ENCODE measurements at places on chromosomes 13 and 19.

DNA sequence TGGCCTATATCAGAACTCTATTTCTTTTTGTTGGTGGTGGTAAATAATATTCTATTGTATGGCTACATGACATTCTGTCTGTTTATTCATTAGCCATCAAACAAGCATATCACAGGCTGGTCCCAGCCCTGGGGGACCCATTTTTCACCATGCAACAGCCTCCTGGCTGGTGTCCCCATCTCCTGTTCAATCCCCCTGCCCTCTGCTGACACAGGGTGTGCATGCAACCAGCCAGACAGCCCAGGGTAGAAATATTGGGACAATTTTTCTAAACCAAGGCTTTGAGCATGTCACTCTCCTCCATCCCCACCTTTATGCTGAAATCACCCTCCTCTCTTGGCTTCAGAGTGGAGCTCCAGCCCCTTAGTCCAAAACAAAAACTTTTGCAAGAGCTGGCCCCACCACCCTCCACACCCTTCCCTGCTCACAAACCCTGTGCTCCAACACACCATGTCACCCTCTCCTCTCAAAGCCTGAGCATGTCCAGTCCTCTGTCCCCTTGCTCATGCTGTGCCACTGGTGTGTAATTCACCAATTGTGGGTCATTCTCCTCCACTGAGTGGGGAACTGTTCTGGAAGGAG is 153.0 kb upstream of the UQCRFS1 start:
- no peak for DNase-seq

- DNase-seq = no peak
These were observed 14.8 kb downstream of the TFDP1 start for GRCh38 chr13:113599391-113599790.

DNA sequence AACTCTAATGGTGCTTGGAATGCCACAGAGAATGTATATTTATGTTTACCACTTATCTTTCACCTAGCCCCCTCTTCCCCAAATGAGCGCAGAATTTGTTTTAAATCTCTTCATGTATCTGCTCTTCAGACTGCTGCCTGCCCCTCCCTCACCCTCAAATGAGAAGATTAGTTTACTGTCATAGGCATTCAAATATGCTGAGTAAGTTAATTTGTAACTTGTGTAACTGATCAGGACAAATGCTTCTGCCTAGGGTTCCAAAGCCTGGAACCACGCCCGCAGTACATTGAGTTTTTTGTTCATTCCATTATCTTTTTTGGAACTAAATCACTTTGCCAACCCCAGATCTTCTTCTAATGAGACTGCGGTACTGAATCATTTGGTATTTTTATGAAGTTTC is 74.5 kb downstream of the ATP8A2 start:
- no peak for DNase-seq

GRCh38 chr13:112951674-112952371 is 17.2 kb upstream of the MCF2L start:
- DNase-seq = no peak

DNA sequence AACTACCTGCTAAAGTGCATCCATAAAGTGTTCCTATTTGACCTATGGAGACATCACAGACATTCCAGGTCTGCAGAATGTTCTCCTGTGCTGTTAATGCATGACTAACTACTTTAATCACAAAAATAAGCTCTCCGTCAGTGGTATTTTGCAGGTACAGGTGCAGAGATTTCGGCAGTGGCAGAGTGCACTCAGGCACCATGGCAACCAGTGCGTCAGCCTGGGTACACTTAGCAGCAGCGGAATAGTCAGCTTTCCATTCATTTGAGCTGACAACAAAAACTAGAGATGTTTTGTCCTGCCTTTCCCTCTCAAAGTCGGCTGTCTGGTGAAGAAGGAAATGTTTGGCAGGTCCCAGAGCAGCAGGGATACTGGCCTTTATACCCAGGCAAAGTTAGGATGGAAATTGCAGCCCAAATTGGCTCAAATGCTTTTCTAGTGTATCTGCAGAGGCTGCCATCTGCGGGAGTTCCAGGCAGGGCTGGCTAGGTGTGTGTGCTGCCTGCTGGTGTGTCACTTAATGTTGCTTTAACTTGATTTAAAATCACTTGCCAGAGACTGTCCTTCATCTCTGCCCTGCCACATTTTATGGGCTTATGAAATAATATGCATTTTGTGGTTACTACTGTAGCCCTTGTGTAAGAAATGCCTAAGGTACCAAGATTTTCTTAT is 195.8 kb downstream of the RAP2A start:
- no peak for DNase-seq

DNA sequence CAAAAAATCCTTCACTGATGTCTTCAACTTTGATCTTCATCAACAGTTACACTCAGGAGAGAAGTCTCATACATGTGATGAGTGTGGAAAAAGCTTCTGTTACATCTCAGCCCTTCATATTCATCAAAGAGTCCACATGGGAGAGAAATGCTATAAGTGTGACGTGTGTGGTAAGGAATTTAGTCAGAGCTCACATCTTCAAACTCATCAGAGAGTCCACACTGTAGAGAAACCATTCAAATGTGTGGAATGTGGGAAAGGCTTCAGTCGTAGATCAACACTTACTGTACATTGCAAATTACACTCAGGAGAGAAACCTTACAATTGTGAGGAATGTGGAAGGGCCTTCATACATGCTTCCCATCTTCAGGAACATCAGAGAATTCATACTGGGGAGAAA is 8.4 kb upstream of the ZNF226 start:
- DNase-seq = no peak

DNA sequence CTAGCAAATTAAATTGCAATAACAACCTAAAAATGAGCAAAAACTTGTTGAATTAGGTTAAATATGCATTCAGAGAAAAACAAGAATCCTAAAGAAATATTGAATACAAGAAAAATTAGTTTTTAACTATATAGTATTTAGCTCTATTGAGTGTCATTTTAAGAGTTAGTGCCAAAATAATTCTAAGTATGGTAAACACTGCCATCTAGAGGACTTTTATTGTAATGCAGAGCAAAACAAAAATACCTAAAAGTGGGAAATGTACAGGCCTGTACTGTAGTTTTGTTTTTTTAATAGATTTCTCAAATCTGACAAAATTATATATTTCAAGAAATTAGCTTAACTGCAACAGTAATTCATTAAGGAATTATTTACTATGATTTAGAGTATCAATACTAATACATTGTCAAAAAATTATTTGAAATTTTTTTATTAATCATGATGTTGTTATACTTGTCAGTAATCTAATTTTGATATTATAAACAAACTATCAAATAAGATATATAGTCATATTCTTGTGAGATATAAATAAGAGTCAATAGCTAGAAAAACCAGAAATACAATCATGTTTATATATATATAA is 8.2 kb upstream of the PCDH9 start:
- no peak for DNase-seq

DNA sequence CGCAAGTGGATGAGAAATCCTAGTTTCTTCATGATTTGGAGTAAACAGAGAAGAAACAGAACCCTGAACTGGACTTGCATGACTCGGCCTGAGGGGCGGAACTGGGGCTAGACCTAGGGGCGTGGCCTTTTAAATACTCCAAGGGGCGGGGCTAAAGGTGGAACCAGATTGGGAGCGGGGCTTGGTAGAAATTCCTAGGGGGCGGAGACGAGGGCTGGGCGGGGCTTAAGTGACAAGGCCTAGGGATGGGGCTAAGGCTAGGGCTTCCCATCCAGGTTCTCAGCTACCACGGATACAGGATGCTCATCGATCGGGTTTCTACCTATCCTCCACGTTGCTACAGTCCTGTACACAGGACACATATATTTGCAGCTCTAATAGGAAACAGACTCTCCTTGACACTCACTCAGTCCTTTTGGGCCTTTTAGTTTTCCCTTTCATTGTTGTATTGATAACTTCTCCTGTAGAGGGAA is 372 bp upstream of the ZNF699 start:
- DNase-seq = peak; percentile 81

- no peak for DNase-seq
These were observed at the start of gene RASGRP4 for GRCh38 chr19:38425810-38426466. TSS of gene RASGRP4 (minus strand) at chr19:38426219. CDS start at chr19:38426091, 128 bp downstream.

DNA sequence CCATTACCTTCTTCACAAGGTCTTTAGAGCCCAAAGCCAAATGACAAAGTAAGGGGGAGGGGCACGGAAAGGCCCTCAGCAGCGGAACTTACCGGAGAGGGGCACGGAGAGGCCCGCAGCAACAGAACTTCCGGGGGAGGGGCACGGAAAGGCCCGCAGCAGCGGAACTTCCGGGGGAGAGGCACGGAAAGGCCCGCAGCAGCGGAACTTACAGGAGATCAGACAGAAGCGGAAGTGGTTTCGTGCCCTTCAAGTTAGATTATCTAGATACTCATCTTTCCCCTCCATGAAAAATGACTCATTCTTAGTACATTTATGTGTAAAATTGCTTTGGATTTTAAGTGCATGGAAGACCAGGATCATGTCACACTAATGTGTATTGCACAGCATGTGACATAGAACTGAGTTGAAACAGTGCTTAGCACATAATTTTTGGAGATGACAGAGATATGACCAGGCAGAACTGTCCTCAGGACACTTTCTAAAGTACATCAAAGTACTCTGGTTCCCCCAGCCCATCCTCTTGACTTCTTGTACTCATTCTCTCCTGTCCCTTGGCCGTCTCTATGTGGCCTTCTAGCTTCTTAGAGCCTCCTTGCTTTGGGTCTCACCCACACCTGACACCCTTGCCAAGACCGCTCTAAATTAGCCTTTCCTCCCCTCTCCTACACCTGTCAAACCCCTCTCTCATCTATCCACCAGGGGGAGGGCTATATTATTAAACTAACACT is 25.7 kb upstream of the TPTE2 start:
- DNase-seq = peak; percentile 64

GRCh38 chr13:105579821-105580710 is 955.4 kb downstream of the EFNB2 start:
- no peak for DNase-seq

- no peak for DNase-seq
These were observed 10.7 kb downstream of the MARCHF2 start for GRCh38 chr19:8423817-8424223.

- peak; percentile 37 for DNase-seq
These were observed 3.5 kb downstream of the LGALS7B start for GRCh38 chr19:38792250-38793111.

GRCh38 chr19:51627491-51628138 is 2.6 kb downstream of the SIGLEC5 start:
- DNase-seq = no peak

DNA sequence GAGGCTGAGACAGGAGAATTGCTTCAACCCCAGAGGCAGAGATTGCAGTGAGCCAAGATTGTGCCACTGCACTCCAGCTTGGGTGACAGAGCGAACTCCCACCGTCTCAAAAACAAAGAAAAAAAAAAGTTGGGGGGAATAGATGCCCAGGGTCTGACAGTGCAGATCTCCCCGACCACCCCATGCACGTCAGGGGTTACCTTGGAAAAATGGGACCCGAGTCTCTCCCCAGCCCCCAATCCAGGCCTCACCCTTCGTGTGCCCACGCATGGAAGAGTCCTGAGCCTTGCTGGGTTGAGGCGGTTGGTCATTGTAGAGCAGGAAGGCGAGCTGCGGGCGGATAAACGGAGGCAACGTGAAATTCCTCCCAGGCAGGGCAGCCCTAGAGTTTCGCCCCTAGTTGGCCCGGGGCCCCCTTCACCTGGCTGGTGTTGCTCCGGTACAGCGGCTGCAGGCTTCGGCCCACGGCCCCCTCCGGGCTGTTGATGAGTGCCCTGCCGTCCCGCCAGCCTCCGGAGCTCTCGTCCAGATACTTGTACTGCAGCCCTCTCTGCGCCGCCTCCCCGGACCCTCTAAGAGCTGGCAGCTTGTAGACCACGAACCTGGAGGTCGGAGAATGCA is 588 bp downstream of the DNASE2 start:
- DNase-seq = no peak

- no peak for DNase-seq
These were observed 96.8 kb upstream of the DOCK9 start for GRCh38 chr13:99074693-99075092.

DNA sequence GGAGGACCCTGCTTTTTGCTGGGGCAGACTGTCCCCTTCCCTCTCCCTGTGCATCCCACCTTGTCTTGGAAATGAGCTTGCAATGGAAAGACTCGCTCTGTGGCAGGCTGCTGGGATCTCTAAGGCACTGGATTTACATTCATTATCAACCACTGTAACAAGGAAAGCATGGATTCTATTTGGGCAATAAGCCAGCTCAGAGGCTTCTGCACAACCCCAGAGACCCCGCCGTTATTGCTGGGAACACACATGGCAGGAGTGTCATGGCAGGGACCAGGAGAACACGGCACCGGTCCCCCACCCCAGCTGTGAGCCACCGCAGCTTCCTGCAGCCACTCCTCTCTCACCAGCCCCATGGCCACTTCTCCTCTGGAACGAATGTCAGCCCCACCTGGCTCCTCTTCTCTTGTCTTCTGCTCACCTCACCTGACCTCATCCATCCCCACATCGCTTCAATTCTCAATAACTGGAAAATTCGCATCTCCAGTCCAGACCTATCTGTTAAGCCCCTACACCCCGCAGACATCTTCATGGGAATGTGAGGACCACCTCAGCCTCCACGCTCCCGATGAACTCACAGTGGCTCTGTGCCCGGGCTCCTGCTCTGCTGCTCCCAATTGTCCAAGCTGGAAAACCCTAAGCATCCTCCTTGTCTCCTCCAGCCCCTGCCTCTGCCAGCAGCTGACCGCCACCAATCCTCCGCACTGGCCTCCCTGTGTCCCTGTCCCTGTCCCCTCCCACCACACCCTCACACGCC is 181.5 kb downstream of the USP12 start:
- DNase-seq = no peak

DNA sequence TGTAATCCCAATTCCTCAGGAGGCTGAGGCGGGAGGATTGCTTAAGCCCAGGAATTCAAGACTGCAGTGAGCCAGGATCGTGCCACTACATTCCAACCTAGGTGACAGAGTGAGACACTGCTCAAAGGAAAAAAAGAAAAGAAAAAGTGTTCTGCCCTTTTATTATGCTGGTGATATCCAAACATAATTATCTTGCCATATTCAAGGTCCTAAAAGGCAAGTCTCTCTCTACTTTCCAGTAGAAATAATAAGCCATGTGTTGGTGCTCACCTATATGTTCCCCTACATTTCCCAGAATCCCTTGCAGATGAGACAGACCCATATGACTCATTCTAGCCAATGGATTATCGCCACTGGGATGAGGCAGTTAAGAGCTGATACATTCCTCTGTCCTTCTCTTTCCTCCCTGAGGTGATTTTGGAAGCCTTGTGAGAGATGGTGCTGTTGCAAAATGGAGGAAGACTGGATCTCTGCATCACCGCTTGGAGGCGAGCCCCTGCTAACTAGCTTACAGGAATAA is 58.3 kb upstream of the MRI1 start:
- DNase-seq = no peak

GRCh38 chr13:51067706-51068105 is 43.4 kb downstream of the C13orf42 start:
- no peak for DNase-seq
